Right forelimb (tissue), 1 donor: ENCODE measurements at places on chromosomes 4 and X.

GRCh38 chrX:131271826-131272225 lies 17.3 kb downstream of the IGSF1 start:
- DNase-seq, result no peak

DNA sequence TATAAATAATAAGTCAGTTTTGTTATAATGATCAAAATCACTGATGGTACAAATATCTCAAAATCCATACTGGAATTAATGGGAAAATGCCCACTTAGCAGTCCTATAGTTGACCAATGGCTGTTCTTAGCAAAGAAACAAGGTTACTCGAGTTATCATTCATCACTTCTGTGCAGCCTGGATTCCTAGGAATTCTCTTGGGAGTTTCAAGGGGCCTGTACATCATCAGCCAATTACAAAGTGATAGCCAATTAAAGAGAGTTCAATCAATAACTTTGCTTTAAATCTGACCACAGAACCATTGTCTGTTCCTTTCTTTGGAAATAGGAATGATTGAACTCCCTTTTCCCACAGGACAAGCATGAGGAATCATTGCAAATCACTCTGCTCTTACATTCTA lies 205.5 kb downstream of the PCDH19 start:
- no peak for DNase-seq

DNA sequence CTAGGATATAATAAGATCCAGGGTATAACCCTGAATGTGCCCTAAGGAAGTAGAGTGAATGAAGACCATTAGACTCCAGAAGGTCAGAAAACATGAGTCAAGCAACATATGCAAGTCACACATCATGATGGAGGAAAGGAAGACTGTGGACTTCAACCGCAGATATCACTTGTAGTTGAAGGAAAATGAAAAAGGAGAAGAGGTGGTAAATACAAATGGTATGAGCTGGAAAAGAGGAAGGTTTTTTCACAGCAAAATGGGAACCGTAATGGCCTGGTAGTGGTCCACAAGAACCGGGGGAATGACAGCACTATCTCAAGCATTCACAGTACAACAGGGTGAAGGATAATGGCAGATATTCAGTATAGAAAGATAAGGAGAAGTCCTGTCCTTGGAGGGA lies 5.2 kb upstream of the SCFD2 start:
- no peak for DNase-seq

DNA sequence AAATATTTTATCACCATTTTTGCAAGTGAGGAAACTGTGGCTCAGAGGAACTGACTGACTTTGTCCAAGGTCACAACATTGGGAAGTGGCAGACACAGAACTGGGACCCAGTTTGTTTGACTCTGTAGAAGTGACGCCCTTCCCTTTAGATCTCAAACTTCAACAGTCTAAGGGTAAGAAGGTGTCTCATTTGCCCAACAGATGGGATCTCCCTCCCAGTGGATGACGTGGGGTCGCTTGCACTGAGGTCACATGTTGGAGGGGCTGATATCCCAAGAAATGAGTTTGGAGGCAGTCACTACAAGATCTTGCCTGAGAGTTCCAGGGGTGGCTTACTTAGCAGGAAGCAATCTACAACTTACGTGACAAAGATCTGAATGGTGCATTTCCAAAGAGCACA lies 172.5 kb upstream of the GPC4 start:
- no peak for DNase-seq

GRCh38 chrX:50442426-50443116 lies 28.1 kb downstream of the DGKK start:
- DNase-seq, result no peak
